ENCODE measurements at places on chromosomes 7 and 10. TPM values are rescaled to one million over a fixed set of nuclear protein-coding genes. Genes with fewer than 3 reads are reported as not detected.

Gene TMEM130
- total RNA-seq, result 1.7 TPM

Gene PRPS1L1
- total RNA-seq, result not detected

GRCh38 chr7:16484453-16485158, 19.1 kb upstream of the SOSTDC1 start:
- no peaks in the 10 kb centered on the region for H3K27me3 ChIP-seq
- H3K4me3 ChIP-seq, result no peak overlapping the region
- no peak overlapping the region for H3K27ac ChIP-seq
- H3K36me3 ChIP-seq, result no peaks in the 10 kb centered on the region
- H3K4me1 ChIP-seq, result no peaks in the 10 kb centered on the region

- H3K27me3 ChIP-seq, result no peaks in the 10 kb centered on the region
- peak; percentile 79 for DNase-seq
- H3K4me3 ChIP-seq, result no peak overlapping the region
Observed at GRCh38 chr10:71285180-71285545, 33.9 kb upstream of the SLC29A3 start.

GRCh38 chr10:129655007-129655678, 188.1 kb downstream of the MGMT start:
- H3K27ac ChIP-seq, result no peak overlapping the region
- no peaks in the 10 kb centered on the region for H3K27me3 ChIP-seq
- DNase-seq, result no peak
